ENCODE measurements at places on chromosomes 2 and 18. TPM values are rescaled to one million over a fixed set of nuclear protein-coding genes. Genes with fewer than 3 reads are reported as not detected.

GRCh38 chr2:225766431-225766830 is 366.9 kb downstream of the NYAP2 start:
- DNase-seq, result peak; percentile 33

GRCh38 chr2:127551221-127551930 is 15.9 kb downstream of the MYO7B start:
- no peak for DNase-seq

DNA sequence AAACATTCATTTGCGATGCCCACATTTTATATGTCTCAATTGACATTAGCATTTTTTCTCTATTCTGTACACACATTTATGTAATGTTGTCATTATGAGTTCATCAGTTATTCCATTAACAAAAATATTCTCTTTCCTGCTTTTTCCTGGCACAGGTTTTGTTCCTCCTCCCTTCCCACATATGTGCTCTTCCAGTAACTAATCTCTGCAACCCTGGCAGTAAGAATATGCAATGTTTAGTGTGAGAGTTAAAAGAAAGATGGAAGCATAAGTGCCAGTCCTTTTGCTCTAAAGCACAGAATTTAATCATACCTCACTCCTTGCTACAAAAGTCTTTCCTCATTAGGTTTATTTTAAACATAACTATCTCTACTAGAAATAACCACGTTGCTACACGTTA is 155.8 kb upstream of the ERBB4 start:
- no peak for DNase-seq

GRCh38 chr2:111659361-111660333 is 224.3 kb downstream of the ANAPC1 start:
- DNase-seq, result peak; percentile 96

The RAB27B gene
- total RNA-seq, result 1.7 TPM

GRCh38 chr2:233087713-233088112 is 27.6 kb downstream of the INPP5D start:
- no peak for DNase-seq

DNA sequence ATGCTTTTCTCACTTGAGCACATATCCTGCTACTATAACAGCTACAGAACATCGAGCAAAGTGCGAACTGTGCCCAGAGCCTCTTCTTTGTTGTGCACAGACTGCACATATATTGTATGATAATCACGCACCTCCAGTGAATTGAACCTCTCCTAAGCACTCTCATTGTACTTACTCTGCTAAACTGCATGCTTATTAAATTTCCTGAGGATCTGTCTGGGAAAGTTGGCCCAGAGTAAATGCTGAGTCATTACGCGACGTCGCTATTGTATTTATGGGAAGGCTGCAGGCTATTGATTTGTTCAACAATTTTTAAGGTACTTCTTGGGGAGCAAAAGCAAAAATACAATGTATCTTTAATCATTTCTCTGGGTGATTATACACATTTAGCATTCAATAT is 399.6 kb upstream of the DSEL start:
- peak; percentile 7 for DNase-seq

The PCARE gene
- under 0.01 TPM for total RNA-seq

GRCh38 chr2:164920430-164920829 is 34.9 kb downstream of the SLC38A11 start:
- DNase-seq, result peak; percentile 92

GRCh38 chr18:36207303-36207702 is 20.0 kb downstream of the MOCOS start:
- no peak for DNase-seq

DNA sequence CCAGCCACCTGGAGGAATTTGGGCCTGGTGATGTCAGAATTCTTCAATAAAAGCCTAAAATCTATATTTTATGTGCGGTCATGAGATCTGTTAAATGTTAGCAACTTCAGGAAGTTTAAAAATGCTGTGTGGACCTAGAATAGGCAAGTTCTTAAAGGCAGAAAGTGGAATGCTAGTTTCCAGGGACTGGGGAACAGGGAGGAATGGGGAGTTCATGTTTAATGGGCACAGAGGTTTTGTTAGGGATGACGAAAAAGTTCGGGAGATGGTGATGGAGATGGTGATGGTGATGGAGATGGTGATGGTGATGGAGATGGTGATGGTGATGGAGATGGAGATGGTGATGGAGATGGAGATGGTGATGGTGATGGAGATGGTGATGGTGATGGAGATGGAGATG is 9.2 kb downstream of the TYMS start:
- no peak for DNase-seq

DNA sequence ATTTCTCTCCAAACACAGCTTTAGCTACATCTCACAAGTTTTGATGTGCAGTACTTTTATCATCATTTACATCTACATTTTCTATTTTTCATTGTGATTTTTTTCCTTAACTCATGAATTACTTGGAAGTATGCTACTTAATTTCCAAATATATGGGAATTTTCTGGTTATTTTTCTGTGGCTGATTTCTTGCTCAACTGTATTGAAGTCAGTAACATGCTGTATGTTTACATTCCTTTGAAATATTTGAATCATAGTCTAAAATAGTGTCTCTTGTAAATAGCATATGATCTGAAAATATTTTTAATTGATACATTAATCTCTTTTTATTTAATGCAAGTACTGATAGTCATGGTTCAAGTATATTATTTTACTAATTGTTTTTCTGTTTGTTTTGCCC is 26.0 kb upstream of the GALNT5 start:
- DNase-seq, result peak; percentile 16

Data from fibroblast of the aortic adventitia (primary cell).